Fibroblast of pulmonary artery (primary cell): ENCODE measurements at places on chromosomes 1 and 21.

DNA sequence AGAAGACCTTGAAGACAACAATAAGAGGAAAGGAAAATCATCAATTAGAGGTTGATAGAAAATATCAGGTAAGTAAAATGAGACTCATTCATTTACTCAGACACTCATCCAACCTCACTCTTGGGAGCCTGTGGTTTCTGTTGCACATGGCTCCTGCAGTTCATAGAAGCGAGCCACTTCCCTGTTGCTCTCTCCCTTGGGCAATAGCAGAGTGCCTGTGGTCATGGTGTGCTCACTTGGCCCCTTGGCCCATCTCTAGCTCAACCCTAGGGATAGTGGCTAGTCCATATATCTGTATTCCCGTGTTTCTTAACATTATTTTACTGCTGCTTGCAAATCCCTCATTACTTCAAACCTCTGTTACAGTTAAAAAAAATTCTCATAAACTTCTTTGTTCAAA lies 368.6 kb downstream of the PTPRC start:
- no peak for DNase-seq

DNA sequence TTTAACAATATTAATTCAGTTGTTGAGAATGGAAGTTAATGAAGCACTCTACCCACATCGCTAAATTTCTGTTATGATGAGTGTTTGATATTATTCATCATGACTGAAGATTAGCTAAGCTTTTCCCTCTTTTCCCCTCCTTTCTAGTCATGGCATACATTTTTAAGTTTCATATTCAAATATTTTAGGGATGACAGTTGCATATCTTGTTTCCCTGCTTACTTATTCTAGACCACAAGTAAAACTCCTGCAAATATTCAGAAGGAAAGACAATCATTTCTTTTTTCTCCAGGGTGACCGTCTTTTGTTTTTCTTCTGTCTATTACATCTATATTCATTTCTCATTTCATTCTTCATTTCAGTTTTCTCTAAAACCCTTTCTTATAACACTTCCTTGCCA lies 906.0 kb downstream of the ADGRL2 start:
- DNase-seq = peak; percentile 9

DNA sequence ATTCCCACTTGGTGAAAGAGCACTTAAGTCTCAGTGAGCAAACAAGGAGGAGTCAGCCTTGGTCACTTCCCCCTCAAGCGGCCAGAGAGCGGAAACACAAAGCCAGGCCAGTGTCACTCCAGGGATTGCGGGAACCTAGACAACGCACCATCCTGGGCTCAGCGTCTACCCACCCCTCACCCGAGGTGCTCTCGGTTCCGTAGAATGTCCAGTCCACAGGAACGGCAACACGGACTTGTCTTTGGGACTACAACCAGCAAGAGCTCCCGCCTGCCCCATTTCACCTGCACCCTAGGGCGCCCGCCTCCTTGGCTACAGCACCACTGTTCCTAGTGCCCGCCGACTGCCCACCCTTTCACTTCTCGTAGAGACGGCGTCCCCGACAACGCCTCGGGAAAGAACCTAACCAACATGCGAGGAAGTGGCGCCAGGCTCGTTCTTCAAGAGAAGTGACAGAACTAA lies 509 bp downstream of the GDAP2 start:
- DNase-seq = peak; percentile 62

GRCh38 chr1:70438529-70438928 lies 27.5 kb downstream of the CTH start:
- DNase-seq = no peak

- DNase-seq = peak; percentile 11
These were observed 35.9 kb upstream of the PTGS2 start for GRCh38 chr1:186715887-186716809.

GRCh38 chr1:196531737-196532524 lies 76.3 kb downstream of the KCNT2 start:
- DNase-seq = no peak

DNA sequence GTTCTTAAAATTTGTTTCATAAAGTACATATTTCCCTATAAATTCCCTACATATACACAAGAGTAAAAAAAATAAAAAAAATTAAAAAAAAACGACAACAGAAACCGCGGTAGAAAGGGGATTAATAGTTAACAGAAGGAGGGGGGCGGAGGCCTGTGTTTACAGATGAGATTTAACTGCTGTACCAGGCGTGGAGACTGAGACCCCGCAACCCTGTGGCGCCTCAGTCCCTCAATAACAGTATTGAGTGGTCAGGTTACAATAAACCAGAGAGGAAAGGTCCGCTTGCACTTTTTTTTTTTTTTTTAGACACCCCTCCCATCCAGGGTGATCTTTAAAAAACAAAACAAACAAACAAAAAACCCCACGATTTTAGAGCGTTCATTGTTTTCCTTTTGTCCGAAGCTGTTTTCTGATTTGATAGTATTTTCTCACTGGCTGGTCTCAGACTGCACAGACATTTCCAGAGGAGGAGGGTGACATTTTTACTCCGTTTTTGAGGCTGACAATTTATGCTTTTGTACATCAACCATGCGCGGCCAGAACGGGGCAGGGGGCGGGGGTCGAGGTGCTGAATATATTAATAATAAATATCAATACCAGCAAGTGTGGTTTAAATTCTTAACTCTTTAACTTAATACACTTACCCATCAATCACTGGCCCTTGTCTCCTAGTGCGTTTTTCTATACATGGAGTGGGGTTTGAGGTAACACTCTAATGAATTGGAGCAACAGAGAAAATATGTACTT lies 1223.9 kb downstream of the BRINP3 start:
- DNase-seq = no peak

DNA sequence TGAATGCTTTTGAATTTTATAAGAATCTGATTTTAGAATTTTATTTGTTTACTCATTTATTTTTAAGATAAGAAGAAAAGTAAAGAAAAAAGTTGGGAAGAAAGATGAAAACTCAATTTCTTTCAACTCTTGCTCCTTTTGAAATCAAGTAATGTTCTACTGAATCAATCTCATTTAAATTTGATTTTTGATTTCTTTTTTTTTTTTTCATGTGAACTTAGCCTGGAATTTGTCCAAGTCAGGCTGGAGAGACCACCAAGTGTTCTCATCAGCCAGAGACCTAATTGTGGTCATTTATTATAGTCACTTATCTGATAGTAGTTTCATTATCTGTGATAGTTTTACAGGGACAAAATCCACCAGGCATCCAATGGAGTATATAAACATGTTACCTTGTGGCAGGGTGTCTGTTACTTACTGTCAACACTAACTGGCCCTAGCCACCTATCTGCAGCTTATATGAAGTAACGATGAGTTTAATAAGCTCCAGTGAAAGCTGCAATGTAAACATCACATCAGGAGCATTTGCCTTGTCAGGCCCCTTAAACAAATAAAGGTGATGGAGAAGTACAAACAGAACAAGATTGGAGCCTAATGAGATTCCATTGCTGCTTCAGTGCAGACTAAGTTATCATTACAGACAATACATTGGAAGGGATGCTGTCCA lies 39.2 kb downstream of the HLX start:
- no peak for DNase-seq

DNA sequence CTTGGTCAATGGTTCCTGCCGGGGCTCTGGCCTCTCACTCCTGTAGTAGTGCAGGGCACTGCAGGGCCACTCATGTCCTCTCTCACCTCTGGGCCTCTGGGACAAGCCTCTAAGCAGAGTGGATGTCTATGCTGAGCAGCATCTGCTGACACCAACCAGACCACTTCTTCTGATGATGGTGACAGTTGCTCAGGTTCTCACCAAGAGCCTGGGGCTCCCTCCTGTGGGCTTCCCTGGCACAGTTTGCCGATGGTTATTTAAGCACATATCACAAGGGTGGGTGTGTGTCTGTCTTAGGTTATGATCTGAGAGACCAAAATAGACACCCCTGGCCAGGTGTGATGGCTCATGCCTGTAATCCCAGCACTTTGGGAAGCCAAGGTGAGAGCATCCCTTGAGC lies 17.4 kb upstream of the GPR137B start:
- no peak for DNase-seq

- no peak for DNase-seq
These were observed 81.8 kb downstream of the PBX1 start for GRCh38 chr1:164640686-164641352.

- DNase-seq = no peak
These were observed 37.3 kb upstream of the KHDRBS1 start for GRCh38 chr1:31976401-31976800.

DNA sequence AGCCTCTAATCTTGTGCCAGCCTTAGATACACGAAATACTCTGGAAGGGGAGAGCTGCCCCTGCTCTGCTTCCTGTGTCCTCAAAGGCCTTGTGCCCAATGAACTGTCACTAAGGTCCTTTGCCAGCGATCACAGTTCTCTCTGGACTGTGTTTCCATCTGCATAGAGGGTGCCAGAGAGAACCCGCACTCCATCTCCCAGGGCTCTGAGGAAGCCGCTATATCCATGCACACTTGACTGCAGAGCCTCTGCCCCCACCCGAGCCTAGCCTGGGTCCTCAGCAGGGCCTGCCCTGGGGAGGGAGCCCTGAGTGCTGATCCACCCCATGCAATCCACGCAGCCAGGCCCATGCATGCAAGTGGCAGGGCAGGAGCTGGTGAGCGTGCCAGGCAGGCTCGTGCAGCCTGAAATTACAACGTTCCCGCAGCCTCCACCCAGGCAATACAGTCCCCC lies 30.6 kb upstream of the KIF21B start:
- DNase-seq = no peak

DNA sequence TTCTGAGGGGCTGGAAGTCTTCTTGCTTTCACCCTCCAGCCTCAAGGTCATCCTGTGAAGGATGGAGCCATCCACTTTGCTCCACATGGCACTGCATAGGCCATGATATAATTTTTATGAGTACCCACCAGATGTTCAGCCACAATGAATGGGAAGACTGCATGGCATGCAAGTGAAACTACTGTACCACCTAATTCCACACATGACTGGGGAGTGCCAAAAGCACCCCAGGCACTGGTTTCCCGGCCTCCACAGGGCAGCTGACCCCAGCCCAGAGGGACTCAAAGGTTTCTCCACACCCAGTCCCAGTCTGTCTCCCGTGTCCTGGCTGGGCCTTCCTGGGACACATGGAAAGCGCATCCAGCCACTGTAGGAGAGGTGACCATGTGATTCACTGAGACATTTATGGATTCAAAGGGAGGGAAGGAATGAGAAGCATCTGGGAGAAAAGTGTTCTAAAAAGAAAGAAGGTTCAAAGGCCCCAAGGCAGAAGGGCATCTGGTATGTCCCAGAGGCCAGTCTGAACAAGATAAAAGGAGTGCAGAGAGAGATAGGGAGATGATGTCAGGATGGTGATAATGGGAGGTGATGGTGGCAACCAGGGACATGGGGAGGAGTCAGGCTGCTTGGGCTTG lies 12.1 kb downstream of the RHOU start:
- no peak for DNase-seq

- DNase-seq = no peak
These were observed 39.5 kb downstream of the ERI3 start for GRCh38 chr1:44315521-44315920.

DNA sequence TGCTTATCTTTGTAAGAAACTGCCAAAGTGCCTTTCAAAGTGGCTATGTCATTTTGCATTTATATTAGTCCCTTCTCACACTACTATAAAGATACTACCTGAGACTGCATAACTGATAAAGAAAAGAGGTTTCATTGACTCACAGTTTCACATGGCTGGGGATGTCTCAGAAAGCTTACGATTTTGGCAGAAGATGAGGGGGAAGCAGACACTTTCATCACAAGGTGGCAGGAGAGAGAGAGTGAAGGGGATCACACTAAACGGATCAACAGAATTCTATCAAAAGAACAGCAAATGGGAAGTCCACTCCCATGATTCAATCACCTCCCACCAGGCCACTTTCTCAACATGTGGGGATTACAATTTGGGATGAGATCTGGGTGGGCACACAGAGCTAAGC lies 1352.0 kb upstream of the B3GALT2 start:
- no peak for DNase-seq

DNA sequence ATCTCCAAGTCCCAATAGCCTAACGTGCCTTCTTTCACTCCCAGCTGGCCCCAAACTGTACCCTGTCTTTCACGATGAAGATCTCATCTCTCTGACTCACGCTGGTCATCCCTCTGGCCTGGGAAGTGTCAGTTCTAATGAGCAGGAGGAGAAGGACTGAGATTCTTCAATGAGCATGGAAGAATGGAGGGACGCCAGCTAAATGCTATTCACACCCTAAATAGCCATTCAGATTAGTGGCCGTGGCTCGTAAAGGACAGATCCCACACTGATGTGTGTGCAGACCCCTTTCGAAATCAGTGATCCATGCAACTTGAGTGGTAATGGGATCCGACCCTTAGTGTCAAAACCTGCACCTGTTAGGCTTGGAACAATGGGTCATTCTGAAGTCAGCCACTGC lies 75.9 kb upstream of the SMYD2 start:
- no peak for DNase-seq

DNA sequence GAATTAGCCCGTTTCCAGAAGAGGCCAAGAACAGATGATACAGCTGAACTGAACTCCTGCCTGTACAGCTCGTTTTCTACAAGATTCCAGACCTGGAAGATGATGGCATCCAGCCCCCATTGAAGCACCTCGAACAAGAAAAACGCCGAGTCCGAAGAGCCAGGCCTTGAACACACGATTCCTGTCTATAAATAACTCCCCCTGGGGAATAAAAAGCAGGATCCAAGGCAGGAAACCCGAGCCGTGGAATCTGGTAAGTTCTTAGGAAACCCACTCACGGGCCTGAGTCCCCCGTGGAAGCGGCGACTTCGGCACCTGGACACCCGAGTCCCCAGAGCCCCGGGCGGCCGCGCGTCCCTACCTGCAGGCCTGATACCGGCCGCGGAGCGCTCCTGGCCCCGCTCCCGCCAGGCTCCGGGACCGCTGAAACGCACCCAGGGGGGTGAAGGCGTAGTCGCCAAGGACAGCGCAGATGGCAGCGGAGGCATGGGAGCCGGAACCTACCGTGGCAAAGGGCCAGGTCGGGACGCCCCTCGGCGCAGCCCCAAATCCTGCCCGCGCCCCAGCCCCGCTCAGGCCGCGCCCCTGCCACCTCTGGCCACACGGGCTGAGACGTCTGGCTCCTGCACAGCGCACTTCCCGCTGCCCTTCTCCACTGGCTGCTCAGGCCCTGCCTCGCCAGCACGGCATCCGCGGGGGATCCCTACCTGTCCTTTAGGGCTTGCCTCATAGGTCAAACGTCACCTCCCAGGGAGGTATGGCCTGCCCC lies 14.0 kb upstream of the HLCS start:
- DNase-seq = no peak

GRCh38 chr1:160708801-160709200 lies 2.8 kb downstream of the CD48 start:
- no peak for DNase-seq

GRCh38 chr1:186429017-186429416 lies 31.9 kb downstream of the PDC start:
- peak; percentile 13 for DNase-seq

- no peak for DNase-seq
These were observed 910 bp downstream of the RUNX1 start for GRCh38 chr21:35048183-35048601.
